Nephron progenitor cell (in vitro differentiated cells): ENCODE measurements at places on chromosomes 2 and 18.

GRCh38 chr2:86333378-86333777 lies 4.0 kb downstream of the REEP1 start:
- no peak for DNase-seq

GRCh38 chr18:54228364-54228763 lies 3.9 kb upstream of the MBD2 start:
- no peak for DNase-seq

DNA sequence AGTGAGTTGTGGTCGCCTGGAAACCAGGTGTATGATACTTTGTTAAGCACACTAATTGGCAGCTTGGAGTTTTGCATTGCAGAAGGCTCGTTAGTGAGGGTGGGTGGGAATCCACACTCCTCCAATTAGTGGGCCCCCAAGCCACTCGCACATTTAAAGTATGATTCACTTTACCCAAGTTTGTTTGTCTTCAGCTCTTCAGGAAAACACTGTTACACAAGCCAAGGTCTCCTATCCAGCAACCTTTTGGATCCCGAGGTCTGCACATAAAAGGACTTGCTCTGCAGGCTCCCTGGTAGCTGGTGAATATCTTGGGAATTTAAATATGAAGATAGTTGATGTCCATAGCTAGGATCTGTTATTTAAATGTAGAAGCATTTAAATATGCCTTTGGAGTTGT lies 66.1 kb downstream of the NPAS2 start:
- DNase-seq, result no peak

- no peak for DNase-seq
Measured at GRCh38 chr2:42281416-42282081, 79.5 kb downstream of the COX7A2L start.

- no peak for DNase-seq
Measured at GRCh38 chr2:234579231-234579962, 82.5 kb upstream of the ARL4C start.

DNA sequence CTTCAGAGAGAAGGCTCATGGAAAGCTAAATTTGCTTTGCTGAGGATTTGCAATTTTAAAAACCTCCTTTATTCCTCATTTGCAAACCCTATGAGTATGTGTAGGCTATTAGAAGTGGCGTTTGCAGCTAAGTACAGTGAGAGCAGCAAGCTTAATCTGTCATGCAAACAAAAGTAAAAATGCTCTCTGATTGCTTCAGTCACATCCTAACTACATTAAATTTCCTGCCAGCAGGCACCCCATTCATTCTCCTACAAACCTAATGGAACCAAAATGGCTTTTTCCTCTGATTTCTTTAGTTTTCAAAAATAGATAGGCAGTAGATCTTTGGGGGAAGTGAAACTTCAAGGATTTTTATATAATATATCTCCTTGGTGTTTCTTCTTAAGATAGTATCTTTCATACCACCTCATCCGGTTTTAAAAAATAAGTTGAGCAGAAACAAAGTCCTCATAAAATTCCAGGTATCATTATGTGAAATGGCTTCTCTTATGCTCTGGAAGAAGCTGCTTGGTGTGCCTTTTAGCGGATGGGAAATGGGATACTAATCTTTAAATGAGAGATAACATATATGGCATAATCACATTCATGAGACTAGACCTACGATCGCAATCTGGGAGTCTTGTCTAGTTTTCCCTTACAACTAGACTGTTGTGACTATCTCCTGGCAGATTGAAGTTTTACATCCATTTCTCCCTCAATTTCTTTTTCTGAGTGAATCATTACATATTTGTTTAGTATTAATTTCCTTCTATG lies 49.1 kb downstream of the CLIP4 start:
- no peak for DNase-seq

DNA sequence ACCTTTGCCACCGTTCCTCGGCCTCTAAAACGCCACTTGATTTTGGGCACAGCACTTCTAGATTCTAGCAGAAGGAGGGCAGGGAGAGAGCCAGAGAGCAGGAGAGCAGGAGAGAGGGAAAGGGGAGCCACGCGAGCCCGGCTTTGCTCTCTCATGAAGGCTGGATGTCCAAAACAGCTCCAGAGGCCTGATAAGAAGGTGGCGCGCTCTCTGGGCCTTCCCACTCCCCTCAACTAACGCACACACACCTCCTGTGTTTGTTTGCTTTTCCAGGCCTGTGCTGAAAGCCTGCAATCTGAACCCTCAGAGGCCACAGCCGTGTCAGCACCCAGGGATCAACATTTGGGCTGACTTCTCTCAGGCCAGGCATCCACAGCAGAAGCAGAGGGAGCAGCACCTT lies 184.8 kb upstream of the SOX11 start:
- peak; percentile 26 for DNase-seq

- DNase-seq, result no peak
Measured at GRCh38 chr2:218508299-218508698, 59.9 kb downstream of the USP37 start.

GRCh38 chr2:29281086-29281915 lies 166.1 kb downstream of the CLIP4 start:
- no peak for DNase-seq

- no peak for DNase-seq
Measured at GRCh38 chr2:196170606-196171247, 651 bp downstream of the STK17B start.

DNA sequence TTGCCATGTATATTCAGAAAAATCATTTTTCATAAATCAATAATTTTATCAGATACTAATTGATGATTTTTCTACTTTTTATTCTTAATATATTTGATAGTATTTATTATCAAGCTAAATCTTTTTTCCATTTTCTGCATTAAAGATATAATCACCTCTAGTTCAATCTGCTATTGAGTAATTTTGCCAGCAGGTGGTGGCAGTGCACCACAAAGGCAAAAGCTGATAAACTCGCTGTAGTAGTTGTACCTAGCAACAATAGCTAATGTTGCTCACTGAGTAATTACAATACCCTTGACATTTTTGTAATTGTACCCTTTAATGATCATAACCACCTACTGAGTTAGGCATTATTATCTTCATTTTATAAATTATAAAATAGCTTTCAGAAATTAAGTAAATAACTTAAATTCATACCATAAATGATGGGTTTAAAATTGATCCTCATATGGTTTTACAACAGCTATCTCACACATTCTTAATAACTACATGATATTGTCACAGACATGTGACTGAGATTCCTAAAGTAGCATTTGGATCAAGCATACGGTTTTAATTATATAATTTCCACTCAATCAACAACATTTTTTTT lies 52.0 kb upstream of the CALCRL start:
- DNase-seq, result peak; percentile 61

GRCh38 chr18:79518683-79519128 lies 123.0 kb downstream of the NFATC1 start:
- no peak for DNase-seq

- DNase-seq, result no peak
Measured at GRCh38 chr2:172046866-172047565, 38.3 kb upstream of the DLX1 start.

- no peak for DNase-seq
Measured at GRCh38 chr2:18085593-18085992, 207.1 kb downstream of the KCNS3 start.

DNA sequence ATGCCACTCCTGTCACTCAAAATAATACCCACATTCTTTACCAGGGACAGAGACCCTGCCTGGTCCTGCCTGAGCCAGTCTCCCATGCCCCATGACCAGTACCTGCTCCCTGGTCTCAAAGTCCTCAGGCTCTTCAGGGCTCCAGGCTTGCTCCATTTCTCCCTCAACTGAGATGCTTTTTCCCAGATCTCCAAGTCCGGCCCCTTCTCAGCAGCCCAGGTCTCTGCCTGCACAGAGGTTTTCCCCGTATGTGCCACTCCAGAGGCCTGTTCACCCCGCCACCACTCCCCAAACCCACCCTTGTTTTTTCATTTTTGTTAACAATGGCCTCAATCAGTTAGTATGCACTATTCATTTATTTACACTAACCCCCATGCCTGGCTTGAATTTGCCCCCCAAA lies 499.5 kb upstream of the MYT1L start:
- no peak for DNase-seq

DNA sequence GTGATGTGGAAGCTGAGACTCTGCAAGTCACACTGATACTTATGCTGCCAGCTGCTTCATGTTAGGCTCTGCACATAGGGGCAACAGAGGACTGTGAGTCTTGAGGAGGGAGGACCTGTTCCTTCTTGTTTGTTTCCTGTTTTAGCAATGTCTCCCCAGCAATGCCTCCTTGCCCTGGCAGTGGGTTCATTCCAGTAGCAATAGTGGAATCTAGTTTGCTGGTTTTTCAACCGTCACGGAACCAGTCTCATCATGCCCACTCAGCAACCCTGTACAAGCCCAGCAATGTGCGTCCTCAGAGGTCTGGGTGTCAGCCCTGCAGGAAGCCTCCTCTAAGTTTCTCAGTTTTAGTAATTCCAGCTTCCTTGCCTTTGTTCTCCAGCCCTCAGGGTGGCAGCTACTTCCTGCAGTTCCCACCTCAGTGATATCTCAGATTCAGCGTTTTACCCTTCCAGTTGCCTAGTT lies 20.5 kb upstream of the ITGB6 start:
- DNase-seq, result no peak

DNA sequence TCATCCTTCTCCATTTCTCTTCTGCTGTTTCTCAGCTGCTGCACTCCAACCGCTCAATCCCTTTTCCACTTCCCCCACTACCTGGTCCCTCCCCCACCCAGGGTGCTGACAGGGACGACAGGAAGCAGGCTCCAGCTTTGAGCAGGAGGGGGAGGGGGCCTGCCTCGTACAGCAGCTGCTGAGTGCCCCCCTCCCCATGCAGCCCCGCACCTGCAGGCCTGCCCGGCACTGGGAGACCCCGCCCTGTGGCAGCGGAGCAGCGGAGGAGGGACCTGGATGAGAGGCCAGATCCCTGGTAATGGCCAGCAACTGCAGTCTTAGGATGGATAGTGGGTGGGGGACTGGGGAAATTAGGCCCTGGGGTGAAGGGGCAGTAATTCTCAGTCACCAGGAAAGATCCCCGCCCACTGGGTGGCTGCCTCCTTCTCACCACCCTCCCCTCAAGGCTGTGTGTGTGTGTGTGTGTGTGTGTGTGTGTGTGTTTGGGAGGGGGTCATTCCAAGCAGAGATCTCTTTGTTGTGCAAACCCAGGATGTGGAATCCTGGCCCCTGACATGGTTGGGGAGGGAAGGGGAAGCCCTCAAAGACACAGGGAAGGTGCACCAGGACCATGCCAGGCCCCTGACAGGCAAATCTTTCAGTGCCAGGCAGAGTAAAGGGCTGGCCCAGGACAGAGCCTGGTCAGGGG lies 6.8 kb upstream of the CRYBA2 start:
- DNase-seq, result no peak

GRCh38 chr2:18912225-18912888 lies 323.0 kb upstream of the NT5C1B start:
- DNase-seq, result no peak

DNA sequence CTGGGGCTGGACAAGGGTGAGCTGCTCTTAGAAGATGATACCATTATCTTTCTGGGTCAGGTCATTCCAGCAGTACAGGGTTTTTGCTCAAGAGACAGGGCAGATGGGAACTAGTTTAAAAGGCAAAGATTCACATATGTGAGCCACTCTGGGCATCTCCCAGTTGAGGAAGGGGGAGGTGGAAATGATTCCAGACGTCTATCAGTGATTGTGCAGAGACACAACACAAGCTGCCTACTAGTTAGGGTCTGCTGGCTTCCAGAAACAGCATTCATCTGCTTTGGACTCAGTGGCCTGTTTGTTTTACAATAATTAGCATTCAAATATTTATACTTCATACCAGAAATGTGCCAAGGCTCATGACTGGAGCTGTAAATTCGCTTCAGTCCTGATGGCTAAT lies 32.3 kb downstream of the ST6GAL2 start:
- DNase-seq, result no peak

DNA sequence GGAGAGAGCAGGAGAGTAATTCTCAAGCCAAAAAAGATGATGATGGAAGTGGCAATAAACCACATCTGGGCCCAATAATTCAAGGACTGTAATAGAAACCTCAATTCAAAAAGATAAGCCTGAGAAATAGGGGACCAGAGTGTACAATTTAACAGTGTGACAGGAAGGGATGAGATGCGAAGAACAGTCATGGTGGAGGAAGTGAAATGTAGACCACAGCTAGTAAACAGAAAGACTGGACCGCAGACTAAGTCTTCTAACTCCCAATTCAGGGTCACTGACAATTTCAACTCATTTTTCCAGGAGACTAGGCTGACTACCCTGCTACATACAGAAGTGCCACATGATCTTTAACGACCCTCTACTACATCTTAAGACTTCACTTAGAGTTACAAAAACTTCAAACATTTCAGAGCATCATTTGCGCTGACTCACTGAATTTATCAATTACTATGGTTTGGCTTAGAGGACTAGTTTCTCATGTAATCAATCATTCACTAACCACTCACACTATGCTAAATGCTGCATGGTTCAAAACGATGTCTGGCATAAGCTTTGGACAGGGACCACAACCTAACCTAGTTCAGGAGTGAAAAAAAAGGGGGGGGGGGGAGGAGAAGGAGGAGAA lies 9.0 kb downstream of the CUL3 start:
- no peak for DNase-seq

- DNase-seq, result no peak
Measured at GRCh38 chr2:171307560-171307959, 126.2 kb downstream of the METTL8 start.

DNA sequence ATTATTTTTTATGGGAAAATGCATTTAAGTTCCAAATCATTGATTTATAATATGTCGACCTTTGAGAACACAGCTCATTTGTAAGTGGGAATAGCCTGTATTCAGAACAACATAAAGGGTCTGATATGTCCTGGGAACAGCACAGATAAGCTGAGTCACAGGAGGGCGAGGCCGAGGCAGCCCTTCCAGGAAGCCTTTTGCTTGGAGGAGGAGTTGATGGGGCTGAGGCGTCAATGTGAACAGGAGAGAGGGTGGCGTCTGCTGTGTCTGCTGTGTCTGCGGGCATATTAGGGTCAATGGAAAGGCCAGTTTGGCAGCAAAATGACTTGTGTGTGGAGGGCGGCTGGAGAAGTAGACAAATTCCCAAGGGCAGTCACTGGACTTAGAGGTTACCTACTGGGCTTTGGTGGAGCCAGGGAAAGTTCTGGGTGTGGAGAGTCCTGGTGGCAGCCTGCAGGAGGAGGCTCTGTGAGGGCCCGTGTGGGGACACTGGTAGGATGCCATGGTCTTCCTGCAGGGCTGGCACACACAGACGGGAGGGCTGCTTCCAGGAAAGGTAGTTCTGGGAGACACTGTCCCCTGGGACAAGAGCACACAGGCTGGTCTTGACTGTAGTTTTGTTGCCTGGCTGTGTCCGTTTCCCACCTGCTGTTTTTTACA lies 128.1 kb downstream of the GLI2 start:
- DNase-seq, result no peak

- no peak for DNase-seq
Measured at GRCh38 chr2:150389447-150389846, 98.0 kb downstream of the RND3 start.

DNA sequence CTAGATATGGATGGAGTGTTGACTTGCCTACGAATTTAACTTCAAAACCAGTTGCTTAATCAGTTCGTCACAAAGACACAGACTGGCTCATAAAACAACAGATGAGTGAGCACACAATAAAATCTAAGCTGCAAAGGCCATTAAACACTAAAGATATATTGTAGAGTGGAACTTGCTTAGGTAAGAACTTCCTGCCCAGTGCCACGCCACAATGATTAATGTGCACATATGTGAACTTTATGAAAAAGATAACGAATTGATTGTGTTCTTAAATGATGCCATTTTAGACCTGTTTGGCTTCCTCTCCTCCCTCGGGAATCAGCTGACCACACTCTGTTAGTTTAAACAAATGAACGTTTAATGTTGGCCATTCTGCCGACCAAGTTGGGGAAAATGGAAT lies 2031.3 kb upstream of the CELF4 start:
- DNase-seq, result no peak

GRCh38 chr2:28325567-28326468 lies 66.8 kb upstream of the FOSL2 start:
- DNase-seq, result no peak

- DNase-seq, result no peak
Measured at GRCh38 chr18:49709347-49709690, 104.0 kb downstream of the ACAA2 start.
